ENCODE measurements at places on chromosomes 2 and 18.

GRCh38 chr2:175363699-175364098 lies 182.2 kb upstream of the ATP5MC3 start:
- peak; percentile 77 for DNase-seq

DNA sequence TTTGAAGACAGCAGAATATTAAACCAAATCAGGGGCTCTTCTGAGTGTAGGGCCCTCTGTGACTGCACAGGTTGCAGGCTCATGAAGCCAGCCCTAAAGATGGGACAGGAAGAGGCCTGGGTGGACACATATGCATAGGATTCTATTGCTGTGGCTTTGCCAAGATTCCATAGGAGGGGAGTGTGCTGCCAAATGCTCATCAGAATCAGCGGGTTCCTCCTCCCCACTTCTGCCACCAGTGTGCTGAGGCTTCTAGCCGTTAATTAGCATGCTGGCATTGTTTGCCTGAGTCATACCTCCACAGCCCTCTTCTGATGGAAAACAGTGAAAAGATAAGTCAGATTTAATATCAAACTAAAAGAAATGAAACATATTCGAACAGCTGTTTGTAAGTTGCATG lies 103.9 kb upstream of the TMEFF2 start:
- DNase-seq = no peak

DNA sequence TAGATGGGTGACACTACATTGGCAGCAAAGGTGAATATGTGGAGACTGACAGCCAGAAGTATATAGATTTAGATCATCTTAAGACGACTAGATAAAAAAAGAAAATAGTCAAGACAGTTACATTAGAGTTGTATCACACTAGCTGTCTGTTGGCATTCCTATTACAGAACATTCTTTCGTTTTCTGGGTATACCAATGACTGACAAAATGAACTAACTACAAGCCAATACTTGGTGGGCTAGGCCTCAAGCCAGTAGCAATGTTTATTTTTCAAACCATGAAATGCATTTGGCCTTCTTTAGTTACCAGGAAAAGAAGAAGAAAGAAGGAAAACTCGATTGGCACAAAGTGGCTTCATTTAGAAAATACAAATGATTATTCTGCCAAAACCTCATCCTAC lies 944.9 kb upstream of the ZEB2 start:
- no peak for DNase-seq

DNA sequence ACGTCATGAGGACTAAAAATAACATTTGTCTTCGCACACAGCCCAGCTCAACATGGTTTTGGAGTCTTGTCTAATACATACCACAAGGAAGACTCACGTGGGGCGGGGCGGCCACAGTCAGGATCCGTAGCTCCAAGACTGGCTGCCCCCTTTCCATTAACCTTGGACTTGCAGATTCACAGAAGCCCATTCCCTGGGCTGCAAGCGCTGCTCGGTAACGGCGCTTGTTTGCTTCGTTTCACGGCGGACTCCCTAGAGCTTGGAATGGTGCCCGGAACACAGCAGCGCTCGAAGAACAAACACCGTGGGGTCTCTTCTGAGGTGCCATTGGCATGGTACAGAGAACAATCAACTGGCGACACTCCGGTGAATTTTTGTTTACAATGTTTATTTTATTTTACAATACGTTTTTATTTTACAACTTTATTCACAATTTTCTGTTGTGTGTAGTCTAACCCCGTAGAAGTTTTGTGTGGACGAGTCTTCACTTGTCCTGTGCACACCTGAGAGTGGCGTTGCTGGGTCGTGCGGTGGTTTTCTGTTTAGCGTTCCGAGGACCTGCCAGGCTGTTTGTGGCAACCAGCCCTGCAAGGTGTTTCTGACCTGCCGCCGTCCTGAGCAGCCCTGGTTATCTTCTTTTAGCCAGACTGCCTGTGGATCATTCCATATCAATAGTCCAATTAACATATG lies 126.5 kb downstream of the GALR1 start:
- peak; percentile 58 for DNase-seq

DNA sequence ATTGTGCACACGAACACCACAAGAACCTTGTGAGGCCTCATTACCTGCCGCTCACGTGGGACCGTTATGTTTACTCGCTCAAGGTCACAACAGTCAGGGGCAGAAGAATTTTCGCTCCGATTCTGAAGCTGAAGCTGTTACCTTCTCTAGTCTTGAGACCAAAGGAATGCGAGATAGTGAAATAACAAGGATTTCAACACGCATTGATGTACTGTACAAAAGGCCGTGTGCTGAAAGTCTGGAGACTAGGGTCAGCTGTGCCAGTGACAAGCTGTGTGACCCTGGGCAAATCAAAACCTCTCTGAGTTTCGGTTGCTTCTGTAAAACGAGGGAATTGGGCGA lies 583 bp downstream of the NEMP2 start:
- peak; percentile 17 for DNase-seq

Measured in NCI-H774 (cell line).